ENCODE measurements at places on chromosomes 16 and 17.

- no peak for DNase-seq
These were observed 258.4 kb downstream of the MAP2K6 start for GRCh38 chr17:69672924-69673323.

DNA sequence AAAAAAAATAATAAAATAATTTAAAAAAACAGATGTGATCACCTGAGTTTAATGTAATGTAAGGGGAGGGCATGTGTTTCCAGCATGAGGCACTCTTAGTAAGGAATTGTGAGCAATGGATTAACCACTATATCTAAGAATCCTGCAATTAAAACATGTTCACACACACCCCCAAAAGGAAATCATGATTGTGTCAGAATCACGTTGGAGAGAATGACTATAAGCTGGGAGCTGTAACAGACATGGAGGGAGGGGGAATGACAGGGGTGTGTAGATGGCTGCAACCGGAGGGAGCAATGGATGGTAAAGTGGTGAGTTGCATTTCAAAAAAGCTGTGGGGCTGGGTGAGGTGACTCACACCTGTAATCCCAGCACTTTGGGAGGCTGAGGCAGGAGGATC, 13.6 kb upstream of the CCL22 start:
- DNase-seq, result no peak

GRCh38 chr17:49361129-49361901, 735 bp downstream of the ZNF652 start:
- peak; percentile 77 for DNase-seq

DNA sequence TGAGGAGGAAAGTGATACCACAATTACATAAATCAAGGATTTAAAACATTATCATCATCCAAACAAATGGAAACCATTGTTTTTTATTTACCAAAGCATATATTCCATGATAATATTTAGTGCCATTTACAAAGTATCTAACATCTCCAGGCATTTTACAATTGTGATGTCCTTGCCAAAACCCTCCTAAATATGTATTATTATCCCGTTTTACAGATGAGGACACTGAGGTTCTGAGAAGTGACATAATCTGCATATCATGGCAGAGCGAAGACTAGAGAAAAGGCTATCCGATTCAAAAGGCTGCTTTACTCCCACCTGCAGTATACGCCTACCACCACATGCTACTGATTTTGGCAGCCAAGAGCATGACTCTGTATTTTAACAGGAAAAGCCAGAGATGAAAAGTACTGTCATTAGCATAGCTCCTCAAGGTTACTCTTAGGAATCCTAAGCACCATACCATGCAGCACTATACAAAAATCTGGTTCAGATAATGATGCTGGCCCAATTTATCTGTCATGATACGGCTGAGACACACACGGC, 301.4 kb downstream of the CA10 start:
- DNase-seq, result no peak

- DNase-seq, result no peak
These were observed 30.4 kb upstream of the PAFAH1B1 start for GRCh38 chr17:2563061-2563460.

DNA sequence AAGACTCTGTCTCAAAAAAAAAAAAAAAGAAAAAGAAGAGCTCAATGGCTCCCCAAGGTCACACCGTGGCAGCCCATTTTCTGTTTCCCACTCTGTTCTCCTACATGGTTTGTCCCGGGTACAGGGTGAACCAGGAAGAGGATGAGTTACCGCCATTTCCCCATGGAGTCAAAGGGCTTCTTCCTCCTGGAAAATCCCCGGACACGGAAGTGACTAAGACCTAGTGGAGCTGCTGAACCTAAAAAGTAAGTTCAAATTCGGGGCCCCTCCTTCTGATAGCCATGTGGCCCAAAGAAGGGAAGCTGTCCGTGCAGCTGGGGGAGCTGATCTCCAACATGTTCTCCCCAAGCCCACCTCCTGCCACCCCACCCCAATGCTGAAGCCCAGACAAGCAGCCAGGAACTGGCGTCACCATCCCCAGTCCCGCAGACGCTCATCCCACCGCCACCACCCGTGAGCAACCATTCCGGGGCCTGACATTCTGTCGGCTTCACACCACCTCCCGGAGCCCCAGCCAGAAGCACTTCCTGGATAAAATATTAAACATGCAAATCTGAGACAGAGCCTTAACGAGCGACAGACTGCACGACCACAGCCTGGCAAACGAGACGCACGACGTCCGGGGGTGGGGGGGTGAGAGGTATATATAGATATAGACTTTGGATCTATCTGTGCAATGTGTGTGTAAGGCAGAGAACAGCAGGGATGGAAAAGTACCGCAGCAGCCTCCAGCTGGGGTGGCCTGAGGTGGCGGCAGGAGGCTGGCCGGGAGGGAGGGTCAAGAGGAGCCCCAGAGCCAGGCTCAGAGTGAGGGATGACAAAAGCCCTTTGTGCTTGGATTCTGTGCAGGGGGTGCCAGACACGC, 17.6 kb downstream of the EPOP start:
- DNase-seq, result no peak

DNA sequence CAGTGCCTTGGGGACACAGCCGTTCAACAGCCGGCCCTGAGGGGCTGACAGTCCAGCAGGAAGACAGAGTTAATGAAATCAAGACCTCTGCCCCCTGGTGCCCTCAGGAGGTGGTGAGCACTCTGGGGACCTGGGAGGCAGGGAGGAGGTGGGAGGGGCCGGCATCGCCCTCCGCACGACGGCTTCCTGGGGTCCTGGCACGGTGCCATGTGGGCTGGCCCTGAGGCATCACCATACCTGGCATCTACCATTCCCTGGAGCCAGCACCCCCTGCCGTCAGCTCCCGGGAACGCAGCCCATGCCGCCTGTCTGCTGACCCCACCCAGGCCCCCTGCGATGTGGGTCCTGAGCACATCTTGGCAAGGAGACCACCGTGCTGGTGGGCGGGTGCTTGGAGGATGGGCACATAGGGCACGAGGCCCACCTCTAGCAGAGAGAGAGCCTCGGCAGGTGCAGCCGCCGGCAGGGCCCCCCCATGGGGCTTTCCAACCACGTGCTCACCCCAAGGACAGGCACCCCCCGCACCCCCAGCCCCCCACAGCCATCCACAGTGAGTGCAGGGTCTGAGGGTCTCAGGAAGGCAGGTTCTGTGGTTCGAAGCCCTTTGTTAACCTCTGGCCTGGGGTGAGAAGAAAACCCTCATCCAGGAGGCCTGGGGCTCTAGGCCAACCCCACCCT, 52.5 kb downstream of the ZFPM1 start:
- DNase-seq, result peak; percentile 66

- DNase-seq, result peak; percentile 3
These were observed 1.4 kb downstream of the TENT4B start for GRCh38 chr16:50154420-50154950.

GRCh38 chr17:74759243-74759801, 10.9 kb downstream of the NHERF1 start:
- DNase-seq, result peak; percentile 47

- no peak for DNase-seq
These were observed 1.9 kb upstream of the PLEKHG4 start for GRCh38 chr16:67277294-67277998.

- no peak for DNase-seq
These were observed 354.0 kb downstream of the SNX29 start for GRCh38 chr16:12330541-12330940.

DNA sequence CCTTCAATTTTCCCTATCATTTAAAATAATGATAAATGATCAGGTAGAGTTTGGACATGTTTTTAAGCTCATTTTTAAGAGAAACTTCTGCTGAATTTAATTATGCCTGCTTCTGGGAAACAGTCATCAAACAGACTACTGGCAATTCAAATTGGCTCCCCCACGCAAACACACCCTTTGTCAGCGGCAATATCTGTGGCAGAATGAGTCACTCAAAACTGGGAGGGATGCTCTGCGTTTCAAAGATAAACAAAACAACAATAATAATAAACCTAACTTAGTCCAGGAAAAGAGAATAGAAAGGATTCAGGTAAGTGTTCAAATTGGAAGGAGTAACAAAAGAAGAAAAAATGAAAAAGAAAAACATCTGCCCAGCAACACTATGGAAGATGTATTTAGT, 108.1 kb upstream of the ERCC4 start:
- no peak for DNase-seq

DNA sequence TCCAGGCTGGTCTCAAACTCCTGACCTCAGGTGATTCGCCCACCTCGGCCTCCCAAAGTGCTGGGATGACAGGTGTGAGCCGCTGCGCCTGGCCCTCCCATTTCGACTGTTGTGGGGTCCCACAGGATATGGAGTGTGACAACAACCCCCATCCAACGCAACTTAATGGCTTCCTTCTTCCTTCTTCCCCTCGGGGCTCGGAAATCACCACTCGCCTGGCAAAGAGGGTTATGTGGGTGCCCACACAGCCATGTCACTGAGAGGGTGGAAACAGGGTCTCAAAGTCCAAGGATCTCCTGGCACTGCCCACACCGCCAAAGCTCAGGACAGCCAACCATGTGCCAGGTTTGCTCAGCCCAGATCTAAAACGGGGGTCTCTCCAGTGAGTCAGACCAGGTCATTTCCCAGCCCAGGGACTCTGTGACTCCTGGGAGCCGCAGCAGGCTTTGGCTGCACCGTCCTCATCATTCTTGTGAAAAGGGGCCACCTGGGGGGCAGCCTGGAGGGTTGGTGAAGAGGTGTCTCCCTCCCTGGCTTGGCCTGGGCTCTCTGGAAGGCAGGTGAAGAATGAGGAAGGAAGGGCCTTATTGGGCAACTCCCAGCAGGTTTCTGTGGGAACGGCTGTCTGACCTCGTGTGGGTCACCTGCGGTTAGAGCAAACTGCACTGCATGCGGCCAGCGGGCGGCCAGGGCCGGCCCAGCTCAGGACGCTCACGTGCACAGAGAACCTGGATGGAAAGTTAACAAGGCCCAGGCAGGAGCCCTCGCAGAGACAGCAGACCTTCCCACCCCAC, 25.3 kb upstream of the LITAF start:
- DNase-seq, result no peak

- no peak for DNase-seq
These were observed 119.9 kb upstream of the TMEM97 start for GRCh38 chr17:28199115-28199514.

DNA sequence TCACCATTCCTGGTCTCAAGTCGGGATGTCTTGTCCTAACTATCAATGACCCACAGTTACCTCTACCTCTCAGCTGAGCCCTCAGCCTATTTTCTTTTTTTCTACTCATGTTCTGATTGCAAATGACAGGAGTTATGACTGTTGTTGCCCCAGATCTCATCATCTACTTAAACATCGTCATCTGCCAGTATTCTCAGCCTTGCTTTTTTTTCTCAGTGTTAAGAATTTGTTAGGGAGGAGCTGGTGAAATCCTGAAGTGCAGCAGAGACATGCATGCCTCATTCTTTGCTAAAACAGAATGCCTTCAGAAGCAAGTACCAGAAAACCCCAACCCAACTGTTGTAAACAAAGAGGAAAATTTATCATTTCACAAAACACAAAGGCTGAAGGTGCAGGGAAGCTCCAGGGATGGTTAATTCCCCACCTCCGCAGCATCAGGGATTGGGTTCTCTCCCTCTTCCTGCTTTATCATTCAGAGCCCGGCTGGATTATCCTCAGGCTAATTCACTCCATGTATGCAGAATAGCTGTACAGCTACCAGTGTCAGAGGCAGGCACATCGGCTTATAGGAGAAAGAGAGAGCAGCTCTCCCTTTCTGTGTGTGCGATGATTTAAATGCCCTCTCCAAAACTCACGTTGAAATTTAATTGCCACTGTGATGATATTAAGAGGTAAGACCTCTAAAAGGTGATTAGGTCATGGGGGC, 540.8 kb upstream of the HSBP1 start:
- no peak for DNase-seq

GRCh38 chr17:50028736-50029120, 27.2 kb upstream of the ITGA3 start:
- DNase-seq, result no peak

GRCh38 chr16:80065541-80065940, 465.0 kb upstream of the MAF start:
- no peak for DNase-seq

DNA sequence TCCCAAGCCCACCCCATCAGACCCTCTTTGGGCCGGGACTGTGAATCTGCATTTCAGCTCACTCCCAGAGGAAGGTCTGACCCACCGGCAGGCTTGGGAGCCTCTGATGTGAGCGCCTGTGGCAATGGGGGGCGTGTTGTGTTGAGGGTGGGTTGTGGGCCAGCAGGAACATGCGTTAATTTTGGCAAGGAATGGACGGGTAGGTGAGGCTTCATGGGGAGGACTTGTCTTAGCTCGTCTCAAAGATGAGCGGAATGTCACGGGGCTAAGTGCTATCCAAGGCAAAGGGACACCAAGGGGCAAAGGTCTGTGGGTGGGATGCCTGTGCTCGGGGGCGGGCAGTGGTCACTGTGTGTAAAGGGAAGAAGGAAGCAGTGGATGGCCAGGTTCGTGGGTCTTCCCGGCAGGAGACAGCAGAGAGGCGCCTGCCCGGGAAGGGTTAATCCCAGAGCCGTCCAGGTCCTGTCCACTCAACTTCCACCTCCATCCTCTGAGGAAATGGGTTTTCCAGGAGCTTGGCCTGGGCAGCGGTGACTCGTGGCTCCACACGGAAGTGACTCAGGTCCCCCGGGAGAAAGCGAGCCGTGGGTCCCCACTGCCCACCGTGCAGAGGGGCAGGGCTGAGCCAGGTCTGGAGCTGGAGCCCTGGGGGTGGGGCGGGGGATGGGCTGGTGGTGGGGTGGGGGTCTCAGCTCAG, 17.4 kb downstream of the ADGRG1 start:
- no peak for DNase-seq

DNA sequence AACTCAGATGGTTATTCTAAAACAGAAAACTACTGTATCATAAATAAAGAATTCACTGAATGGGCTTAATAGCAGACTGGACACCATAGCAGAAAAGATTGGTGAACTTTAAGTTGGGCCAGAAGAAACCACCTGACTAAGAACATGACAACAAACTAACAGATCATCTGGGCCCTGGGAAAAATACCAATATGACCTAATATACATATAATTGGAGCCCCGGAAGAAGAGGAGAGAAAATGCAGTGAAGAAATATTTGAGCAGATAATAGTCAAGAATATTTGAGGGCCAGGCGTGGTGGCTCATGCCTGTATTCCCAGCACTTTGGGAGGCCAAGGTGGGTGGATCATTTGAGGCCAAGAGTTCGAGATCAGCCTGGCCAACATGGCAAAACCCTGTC, 25.5 kb upstream of the SDK2 start:
- no peak for DNase-seq
